ENCODE measurements at places on chromosomes 6 and 20. TPM values are rescaled to one million over a fixed set of nuclear protein-coding genes. Genes with fewer than 3 reads are reported as not detected.

- no peak for DNase-seq
Measured at GRCh38 chr6:166587631-166588413, 1.3 kb upstream of the RAMACL start.

GRCh38 chr6:144008120-144008811, at the start of gene PLAGL1:
PLAGL1 (minus strand) TSS chr6:144008259; CDS start chr6:143948136, 60,123 bp downstream.
- peak; percentile 24 for DNase-seq

- no peak for DNase-seq
Measured at GRCh38 chr6:52253494-52253893, 9.2 kb upstream of the IL17F start.

GRCh38 chr6:29625337-29625930, 7.5 kb downstream of the GABBR1 start:
- DNase-seq = no peak

DNA sequence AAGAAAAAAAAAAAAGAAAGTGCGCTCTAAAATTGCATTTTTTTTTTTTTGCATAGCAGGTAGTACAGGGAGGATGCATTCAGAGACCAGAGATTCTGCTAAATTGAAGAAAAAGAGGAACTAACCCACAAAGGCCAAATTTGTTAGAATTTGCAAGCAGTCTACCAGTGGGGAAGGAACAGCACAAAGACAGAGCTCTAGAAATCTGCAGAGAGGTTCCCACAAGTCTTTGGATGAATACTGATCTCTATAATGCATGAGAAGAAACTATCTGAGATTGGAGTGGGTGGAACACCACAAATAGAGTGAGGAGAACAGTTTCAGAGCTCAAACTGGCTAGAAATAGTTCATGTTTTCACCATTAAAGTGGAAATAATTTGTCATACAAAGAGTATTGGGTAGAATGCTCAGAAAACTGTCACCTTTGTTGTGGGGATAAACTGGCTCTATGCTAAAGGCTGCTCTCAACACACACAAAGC, 79.6 kb upstream of the AHI1 start:
- no peak for DNase-seq

DNA sequence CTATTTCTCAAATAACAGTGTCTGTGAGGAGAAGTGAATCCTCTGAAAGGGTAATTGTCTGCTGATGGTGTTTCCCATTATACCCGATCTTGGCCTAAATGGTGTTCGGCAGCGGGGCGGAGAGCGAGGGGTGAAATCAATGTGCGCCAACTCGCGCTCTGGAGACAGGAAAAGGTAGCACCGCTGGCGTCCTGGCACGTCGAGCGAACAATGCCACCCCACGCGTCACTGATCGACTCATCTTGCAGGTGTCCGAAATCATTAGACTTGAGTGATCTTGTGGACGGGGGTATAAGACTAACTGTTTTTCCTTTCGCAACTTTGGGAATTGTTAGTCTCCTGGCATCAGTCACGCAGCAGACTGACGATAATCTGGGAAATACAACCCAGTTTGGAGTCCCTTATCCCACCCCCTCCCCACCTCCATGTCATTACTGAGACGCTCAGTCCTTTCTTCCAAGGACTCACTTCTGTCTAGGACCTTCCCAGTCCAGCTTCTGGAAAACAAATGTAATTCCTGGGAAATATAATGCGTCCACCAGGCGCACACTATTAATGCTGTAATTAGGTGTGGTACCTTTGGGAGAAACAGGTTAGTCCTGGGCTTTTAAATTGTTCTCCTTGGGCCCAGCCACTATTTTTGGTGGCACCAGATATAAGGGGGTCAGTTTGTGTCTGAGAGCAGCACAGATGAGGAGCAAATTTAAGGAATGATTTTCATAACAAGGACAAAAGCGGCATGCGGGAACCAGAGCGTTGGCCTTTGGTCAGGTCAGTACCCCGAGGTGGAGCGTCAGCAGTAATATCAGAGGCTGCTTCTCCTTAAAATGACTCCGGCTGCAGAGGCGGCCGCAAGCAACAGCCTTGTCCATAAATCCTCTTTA, 2.3 kb downstream of the LINC00237 start:
- peak; percentile 29 for DNase-seq

The NT5E gene
- total RNA-seq = 7.6 TPM

Data from activated CD8-positive, alpha-beta T cell treated with anti-CD3 and anti-CD28 coated beads, Interleukin-2, amount 10 ng/mL, durations not matched to agents 7 days and 5 days (primary cell).